ENCODE measurements at places on chromosomes 1 and 21. TPM values are rescaled to one million over a fixed set of nuclear protein-coding genes. Genes with fewer than 3 reads are reported as not detected.
A peak's percentile ranks its signal among the peaks of the same experiment; 100 is the strongest.

- H3K4me3 ChIP-seq: no peak overlapping the region
- H3K27me3 ChIP-seq: no peaks in the 10 kb centered on the region
- no peak overlapping the region for H3K27ac ChIP-seq
- peaks cover 17% of the 10 kb centered on the region for H3K4me1 ChIP-seq
- no peak for DNase-seq
- peaks cover 88% of the 10 kb centered on the region for H3K36me3 ChIP-seq
These were observed 26.7 kb upstream of the MX1 start for GRCh38 chr21:41399246-41399800.

DNA sequence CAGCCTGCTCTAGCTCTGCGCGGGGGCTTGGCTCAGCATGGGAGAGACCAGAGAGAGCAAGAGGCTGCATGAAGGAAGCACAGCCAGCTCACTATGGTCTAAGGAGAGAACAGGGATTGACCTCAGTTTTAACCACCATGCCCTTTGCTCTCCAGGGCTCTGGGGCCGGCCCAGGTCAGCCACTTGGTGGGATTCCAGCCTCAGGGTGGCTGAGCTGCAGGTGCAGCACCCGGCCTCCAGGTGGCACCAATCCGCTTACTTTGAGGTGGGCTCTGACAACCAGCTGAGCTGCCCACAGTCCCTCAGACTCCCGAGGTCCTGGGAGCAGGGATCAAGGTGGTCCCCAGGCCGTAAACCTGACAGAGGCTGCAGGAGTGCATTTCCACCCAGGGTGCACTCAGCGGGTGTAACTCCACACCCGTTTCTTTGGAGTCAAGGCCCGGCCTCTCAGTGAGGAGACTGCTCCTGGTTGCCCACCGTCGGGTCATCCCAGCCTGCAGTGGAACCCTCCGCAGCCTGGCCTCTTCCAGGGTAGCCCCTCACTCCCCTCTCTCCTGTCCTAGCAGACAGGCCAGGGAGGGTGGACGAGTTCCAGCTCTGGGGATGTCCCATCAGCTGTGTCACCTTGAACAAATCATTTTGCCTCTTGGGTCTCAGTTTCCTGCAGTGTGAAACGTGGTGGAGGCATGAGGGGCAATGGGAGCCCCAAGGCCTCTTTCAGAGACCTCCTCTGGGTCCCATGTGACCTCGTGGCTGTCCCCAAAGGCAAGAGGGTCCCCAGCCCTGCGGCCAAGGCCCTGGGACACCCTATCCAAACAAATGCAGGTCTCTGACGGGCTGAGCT is 607 bp upstream of the LGR6 start:
- no peak overlapping the region for H3K27ac ChIP-seq
- peak overlapping the region; percentile 64 for H3K4me3 ChIP-seq
- peaks cover 30% of the 10 kb centered on the region for H3K27me3 ChIP-seq
- no peaks in the 10 kb centered on the region for H3K36me3 ChIP-seq

DNA sequence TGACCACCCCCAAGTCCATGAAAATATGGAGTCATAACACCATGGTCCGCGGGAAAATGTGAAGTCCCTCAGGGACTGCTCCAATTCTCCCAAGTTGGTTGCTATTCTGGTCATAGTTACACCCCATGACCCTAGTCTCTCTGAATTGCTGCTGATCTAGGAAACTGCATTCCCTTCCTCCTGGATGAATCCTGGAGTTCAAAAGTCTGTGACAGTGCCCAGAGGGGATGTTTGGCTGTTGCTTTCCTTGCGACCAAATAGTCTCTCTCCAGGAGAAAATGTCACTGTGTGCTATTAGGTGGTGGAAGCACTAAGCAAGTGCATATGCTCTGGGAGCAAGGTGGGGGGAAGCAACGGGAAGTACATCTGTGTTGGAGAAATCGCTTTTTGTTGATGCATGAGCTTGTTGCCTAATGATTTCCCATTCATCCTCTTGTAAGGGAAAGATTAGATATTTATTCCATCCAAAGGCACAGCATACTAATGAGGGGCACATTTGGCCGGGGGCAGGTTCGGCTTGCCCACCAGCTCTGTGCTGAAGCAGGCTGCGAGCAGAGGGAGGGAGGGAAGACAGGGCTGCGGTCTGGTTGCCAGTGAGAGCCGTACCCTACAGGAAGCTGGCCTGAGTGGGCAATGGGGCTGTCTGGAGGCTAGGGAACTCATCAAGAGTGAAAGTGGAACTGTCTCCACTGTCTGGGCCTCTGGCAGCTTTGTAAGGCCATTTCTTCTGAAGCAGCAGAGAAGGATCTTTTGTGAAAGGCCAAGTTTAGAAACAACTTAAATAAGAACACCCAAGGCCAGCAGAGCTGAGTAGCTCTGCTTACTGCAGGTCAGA is 27.2 kb downstream of the SYT6 start:
- H3K4me1 ChIP-seq: no peaks in the 10 kb centered on the region
- H3K27ac ChIP-seq: no peak overlapping the region
- no peak overlapping the region for H3K4me3 ChIP-seq
- no peaks in the 10 kb centered on the region for H3K27me3 ChIP-seq
- no peak for DNase-seq

C1QTNF12 gene
- total RNA-seq: 2.5 TPM

HSD3B1 gene
- total RNA-seq: not detected

DNA sequence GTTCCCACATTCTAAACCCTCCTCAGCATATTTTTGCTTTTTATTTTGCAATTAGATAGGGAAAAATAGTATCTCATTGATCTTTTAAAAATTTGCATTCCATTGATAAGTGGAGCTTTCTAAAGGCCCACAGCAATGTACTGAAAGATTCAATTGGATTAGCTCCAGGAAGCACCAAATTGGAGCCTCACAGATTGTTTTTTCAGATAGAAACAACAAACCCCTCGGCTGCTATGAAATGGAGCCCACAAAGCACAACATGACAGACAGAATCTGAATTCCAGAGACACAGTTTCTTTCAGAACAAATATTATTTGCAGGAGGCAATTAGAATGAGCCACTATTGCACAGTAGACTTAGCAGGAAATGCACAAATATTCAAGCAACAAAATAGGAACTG is 58.9 kb upstream of the KIF26B start:
- H3K27ac ChIP-seq: no peak overlapping the region
- DNase-seq: no peak
- no peak overlapping the region for H3K4me3 ChIP-seq
- H3K4me1 ChIP-seq: no peaks in the 10 kb centered on the region

DYNLT4 gene
- not detected for total RNA-seq

DNA sequence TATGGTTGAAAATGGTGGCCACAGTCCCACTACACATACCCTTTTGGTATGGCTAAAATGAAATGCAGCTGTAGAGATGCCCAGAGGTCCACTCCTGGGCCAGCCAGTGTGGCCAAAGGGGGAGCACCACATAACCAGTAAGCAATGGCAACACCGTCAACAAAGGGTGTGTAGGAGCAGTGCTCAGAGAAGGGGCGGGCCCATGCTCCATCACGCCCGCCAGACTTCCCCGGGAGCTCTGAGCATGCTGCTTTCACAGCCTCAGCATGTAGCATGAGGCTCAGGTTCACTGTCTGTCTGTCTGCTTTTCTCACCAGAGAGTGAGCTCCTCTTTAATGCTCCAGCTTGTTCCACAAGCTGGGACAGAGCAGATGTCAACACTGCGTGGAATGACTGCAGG is 537.6 kb downstream of the MATN1 start:
- H3K4me1 ChIP-seq: no peaks in the 10 kb centered on the region
- H3K27ac ChIP-seq: no peak overlapping the region
- no peak overlapping the region for H3K4me3 ChIP-seq

DNA sequence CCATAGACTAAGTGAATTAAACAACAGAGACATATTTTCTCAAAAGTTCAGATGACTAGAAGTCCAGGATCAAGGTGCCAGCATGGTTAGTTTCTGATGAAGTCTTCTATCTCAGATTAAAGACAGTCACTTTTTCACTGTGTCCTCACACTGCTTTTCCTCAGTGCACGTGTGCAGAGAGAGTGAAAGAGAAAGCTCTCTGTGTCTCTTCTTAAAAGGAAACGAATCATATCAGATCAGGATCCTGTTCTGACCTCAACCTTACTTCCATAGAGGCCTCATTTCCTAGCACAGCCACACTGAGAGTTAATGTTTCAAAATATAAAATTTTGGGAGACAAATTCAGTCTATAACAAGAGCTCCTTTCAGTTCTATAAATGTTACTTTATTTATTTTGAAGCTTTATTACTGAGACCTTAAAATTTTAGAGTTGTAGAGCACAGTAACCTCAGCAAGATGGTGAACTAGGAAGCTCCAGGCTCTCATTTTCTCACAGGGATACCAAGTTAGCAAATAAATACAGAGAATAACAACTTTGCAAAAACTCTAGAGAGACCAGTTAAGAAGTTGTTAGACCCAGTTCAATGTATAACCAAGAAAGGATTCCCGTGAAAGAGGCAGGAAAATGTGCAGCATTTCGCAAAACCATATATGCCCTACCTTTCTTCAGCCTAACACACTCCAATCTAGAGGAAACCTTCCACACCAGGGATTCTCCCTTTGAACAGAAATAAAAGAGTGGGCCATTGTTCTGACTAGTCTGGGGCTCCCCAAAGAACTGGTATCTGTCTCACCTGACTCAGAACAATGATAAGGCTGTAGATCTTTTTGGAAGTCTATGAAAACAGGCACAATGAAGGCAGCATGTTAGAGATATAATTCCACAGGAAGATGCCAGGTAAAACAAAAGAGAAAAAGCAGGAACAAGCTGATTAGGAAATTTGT is 372.2 kb downstream of the MRPL39 start:
- peaks cover 42% of the 10 kb centered on the region for H3K4me1 ChIP-seq
- H3K27me3 ChIP-seq: no peaks in the 10 kb centered on the region
- no peak for DNase-seq
- H3K36me3 ChIP-seq: peaks cover 42% of the 10 kb centered on the region

DNA sequence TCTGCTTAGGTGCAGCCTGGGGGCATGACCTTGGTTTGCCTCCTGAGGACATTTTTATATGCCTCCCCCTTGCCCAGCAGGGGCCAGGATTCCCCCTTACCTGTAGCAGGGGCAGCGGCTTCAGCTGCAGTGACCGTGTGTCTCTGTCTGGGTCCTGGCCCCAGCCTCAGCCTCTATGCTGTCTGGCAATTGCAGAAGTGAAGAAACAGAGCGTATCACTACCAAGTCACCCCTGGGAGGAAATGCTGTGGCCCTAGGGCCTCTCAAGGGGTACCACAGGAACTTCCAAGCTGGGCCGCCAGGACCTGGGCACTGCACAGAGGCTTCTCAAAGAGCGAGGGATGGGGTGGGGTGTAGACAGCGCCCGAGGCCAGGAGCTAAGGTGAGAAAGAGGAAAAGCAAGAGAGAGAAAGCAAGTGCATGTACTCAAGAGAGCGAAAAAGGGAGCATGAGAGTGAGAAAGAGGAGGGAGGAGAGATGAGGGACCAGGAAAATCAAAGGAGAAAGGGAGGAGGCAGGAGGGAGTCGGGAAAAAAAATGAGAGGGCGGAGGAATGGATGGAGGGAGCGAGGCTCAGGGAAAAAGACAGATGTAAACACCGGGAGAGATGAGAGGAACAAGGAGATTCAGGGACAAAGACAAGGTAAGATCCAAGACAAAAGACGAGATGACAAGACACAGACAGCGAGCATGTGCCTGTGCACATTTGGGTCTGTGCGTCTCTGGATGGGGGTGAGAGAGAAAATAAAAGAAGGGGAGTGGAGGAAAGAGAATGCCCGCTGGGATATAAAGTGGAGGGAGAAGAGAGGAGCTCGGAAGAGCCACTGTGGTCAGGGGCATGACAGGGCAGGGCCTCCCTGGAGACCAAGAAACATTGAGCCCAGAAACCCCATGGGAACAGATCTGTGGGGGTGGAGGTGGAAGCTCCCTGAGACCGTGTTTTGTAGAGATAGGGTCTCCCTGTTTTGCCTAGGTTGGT is at the start of gene PTAFR:
Gene PTAFR, minus strand, starts transcription at position 199 of the 979 bp plus-strand sequence. CDS start 25,669 bp downstream, outside the sequence.
- DNase-seq: peak; percentile 56
- H3K4me3 ChIP-seq: peak within 1 kb of the TSS; percentile 85
- H3K27ac ChIP-seq: peak within 1 kb of the TSS; percentile 84
- no peaks in the 10 kb centered on the region for H3K27me3 ChIP-seq
- no peaks in the 10 kb centered on the region for H3K36me3 ChIP-seq

HSPB7 gene
- total RNA-seq: not detected

DNA sequence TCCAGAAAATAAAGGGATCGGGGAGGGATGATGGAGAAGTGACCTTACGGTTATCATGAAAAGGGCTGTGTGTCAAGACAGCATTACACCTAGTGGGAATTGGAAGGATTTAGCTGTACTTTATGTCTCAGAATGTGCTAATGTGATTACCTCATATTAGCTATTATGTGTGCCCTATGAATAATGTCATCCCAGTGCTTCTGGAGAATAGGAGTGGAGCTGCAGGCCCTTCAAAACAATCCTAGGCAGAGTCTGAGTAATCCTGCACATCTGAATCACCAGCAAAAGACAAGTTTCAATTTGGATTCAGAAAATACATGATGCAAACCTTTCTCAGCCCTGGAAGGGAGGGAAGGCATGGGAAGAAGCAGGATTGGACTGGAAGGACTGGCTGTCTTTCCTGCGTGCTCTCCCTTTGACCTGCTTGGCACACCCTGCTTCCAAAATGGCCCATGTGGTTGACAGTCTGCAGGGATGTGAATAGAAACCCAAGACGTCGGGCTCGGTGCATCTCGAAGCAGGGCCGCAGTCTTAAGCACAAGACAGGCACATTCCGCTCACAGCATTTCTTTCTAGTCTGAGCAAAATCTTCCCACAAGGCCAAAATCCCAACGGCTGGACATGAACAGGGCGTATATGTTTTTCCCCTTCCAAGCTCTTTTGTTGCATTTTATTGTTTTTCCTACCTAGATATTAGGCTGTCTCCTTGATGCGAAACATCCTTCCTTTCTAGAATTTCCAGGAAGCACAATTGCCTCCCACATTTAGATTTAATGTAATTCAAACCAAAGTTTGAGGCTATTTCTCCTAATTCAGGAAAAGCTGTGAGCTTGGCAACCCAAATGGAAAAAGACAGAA is 54.3 kb upstream of the TARBP1 start:
- H3K4me1 ChIP-seq: peaks cover 9% of the 10 kb centered on the region
- peaks cover 6% of the 10 kb centered on the region for H3K27me3 ChIP-seq
- no peak for DNase-seq
- H3K36me3 ChIP-seq: no peaks in the 10 kb centered on the region
- no peak overlapping the region for H3K4me3 ChIP-seq
- no peak overlapping the region for H3K27ac ChIP-seq

S100A7A gene
- not detected for total RNA-seq

BATF3 gene
- total RNA-seq: 25.2 TPM
